HEK293T (cell line): ENCODE measurements at places on chromosomes 1 and 21.

DNA sequence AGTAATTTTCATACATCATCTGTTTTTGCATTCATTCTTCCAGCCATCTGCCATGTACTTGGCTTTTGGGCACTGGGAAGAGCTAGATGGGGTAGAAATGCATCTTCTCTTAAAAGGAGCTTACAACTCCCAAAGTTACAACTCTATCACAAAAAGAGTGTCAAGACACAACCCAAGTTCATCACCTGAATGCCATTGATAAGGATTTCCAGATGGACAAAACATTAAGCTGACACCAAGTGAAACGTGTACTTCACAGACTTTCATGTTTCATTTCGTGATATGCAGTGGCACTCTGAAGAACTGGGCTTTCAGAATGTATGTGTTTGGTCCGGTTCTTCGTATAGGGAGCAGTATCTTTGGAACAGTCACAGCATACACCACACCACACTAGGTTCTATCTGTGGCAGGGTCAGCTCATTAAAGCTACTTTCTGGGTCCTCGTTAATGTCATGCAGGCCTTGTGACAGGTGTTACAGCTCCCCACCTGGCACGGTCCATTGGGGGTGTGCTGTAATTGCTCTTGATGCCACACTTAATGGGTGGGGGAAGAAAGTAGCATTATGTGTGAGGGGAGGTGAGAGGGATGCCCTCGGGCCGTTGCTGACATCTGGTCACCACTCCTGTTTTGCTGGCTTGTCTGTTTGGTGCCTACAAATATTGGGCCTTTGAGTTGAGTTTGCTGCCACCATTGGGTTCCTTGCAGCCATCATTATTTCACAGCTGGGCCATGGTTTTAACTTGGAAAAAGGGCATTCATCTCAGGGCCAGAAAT, 164.9 kb downstream of the NFIA start:
- no peak for DNase-seq

DNA sequence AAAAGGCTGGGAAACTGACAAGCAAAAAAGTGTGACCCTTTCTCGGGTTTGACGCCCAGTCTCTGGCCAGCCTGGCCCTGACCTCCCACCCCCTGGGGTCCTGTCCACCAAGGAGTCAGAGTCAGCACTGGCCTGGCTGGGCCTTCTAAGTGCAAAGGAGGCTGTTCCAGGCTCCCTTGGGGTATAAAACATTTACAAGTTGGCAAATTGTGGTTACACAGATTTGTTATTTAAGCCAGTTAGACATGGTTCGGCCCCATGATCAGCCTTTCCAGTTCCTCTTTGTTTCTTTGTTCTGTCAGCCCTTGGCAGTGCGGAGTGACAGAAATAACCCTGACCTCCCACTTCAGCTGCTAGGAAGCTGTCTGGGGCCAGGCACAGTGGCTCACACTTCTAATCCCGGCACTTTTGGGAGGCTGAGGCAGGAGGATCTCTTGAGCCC, 161.6 kb upstream of the RAB4A start:
- no peak for DNase-seq

GRCh38 chr1:93969887-93970286, 60.7 kb upstream of the GCLM start:
- no peak for DNase-seq

DNA sequence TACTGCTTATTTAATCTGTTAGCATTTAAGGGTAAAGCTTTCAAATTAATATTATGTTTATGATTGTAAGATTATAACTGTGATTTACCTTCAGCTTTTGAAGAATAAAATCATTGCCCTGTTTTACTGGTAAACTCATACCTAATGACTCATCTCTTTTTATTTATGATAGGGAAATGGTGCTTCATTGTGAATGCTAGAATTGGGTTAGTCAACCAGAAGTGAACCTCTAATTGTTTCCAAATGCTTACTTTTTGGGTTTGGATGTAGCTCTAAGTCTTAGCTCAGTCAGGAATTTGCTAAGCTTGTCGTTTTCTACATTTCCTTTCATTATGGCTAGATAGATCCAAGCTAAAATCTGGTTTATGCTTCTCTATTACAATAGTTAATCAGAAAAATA, 59.4 kb downstream of the SLC30A7 start:
- no peak for DNase-seq

DNA sequence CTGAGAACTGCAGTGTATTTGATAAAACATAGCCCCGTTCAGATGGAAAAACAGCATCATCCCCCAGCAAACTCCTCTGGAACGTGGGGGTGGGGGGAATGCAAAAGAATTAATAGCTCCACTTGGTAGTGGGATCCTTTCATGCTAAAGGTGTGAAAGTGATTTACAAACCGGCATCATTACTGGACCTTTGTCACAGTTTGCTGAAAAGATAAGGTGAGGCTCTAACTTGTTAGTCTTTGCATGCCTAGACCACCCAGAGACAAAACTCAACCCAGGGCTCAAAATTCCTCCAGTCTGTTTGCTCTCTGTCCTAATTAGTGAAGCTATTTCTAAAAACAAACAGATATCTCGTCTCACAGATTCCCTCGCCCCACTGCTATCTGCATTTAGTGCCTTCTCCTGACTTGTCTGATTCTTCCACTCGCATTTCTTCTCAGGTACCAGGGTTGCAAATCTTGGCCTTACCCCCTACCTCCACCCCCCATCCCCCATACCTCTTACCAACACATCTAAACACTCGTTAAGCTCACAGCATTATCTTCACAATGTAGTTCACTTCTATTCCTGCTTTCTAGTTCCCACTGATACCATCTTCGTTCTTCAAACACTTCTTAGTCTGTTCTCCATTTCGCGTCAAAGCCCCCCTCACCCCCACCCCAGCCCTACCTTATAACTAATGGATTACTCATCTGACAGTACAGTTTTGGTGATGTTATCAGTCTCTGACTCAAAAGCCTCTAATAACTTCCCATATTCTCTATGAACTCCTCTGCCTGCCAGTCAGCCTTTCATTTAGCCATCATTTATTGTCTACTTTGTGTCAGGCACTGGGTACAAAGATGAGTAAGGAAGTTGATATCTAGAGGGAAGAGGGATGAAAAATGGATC, 11.8 kb downstream of the IER5 start:
- no peak for DNase-seq

DNA sequence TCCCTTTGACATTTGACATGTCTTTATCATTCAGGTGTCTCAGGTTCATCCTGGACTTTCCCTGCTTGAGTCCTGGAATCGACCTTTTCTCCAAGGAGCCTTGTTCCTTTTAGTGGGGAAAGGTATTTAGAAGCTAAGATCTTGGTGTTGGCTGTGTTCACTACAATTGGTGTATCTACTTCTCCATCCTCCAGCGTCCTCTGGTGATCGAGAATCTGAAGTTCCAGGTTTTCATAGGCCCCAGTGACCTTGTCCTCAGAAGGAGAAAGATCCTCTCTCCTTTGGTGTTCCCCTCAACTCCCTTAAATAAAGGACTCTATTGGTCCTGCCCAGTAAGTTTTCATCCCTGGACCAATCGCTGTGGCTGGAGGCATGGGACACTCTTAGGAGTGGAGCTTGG, 22.1 kb downstream of the MROH7 start:
- no peak for DNase-seq

- DNase-seq = no peak
Measured at GRCh38 chr1:6956488-6957159, 171.4 kb downstream of the CAMTA1 start.

DNA sequence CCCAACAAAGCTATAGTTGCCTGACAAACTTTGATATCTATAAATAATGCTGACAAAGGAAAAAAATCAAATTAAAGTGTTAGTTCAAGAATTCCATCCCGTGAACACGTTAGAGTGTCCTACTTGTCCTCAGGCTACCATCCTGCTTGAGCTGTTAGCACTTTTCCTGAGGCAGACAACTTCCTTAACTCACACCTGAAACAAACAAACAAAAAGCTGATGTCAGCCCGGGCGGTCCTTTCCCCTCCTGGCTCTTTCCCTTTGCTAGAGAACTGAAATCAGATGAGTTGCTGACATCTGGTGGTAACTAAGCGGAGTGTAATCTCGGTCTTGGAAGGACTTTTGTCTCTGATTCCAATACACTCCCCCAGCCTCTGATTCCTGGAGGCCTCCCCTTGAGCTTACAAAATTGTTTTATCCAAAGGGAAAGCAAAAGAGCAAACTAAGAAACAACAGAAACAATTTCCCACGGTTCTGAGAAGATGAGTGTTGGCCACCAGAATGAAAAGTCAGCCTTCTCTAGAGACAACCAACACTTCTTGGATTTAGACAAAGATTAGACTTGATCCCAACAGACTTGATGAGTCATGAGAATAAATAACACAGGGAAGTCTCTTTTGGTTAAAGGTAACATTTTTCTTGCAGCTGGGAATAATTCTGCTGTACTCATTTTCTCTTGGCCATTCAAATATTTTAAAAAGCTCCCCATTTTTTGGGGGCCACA, 135.4 kb downstream of the PROX1 start:
- DNase-seq = peak; percentile 83

- no peak for DNase-seq
Measured at GRCh38 chr21:44926331-44927101, 5.8 kb upstream of the ITGB2 start.

- no peak for DNase-seq
Measured at GRCh38 chr1:5571438-5571837, 420.8 kb downstream of the NPHP4 start.
